ENCODE measurements at places on chromosomes 5 and 9.
A peak's percentile ranks its signal among the peaks of the same experiment; 100 is the strongest.

- DNase-seq, result peak; percentile 85
Observed at GRCh38 chr9:123387686-123388085, 31.7 kb downstream of the CRB2 start.

GRCh38 chr9:125428060-125428901 is 166.7 kb downstream of the GAPVD1 start:
- no peak for DNase-seq

GRCh38 chr5:68648944-68649857 is 433.6 kb downstream of the PIK3R1 start:
- DNase-seq, result no peak

DNA sequence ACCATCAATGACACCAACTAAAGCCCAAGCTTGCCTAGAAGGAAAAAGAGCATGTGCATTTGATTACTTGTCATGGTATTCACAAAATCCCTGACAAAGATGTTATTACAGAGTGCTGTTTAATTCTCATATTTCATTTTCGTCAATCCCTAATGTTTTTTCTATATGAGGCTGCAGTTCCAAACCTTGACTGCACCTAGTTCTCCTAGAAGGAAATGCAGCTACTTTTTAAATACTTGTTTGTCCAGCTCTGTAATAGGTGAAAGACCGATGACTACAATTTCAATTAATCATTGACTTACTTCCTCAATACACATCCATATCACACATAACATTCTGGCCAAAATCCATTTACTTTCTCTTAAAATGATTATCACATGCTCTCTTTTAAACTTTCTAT is 28.1 kb downstream of the CEMIP2 start:
- DNase-seq, result no peak

DNA sequence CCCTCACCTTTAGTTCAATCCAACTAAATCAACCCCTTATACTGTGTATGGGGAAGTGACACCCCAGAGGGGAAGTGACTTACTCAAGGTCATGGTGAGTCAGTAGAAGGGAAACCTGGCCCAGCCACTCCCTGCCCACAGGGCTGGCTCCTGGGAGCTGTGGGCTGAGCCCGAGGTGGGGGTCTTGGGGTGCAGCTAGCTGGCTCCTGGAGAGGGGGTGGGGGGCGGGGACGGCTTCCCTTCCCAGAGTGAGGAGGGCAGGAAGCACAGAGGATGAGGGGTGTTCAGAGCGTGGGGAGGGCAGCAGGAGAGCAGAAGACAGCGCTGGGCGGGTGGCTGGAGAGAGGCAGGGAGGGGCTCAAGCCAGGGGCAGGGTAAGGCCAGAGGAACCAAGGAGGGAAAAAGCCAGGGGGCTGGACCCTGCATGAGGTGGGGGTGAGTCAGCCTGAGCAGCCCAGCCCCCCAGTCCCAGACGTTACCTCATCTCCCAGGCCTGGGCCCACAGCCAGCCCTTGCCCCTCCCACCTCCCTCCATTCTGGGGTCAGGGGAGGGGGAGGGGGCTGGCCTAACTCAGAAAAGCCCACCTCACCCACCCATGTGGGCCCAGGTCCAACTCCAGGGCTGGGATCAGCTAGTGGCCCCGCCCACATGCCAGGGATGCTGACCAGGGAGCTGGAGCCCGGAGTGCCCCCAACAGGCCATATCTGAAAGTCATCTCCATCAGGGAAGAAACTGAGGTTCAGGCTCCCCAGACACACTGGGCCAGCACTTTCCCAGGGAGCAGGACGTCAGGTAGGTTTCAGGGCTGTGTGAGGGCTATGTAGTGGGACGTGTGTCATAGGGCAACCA is 2.8 kb downstream of the PDLIM7 start:
- DNase-seq, result peak; percentile 91

GRCh38 chr5:148853868-148854267 is 27.5 kb downstream of the ADRB2 start:
- DNase-seq, result no peak

GRCh38 chr5:154593071-154593470 is 115.0 kb upstream of the HAND1 start:
- DNase-seq, result no peak

DNA sequence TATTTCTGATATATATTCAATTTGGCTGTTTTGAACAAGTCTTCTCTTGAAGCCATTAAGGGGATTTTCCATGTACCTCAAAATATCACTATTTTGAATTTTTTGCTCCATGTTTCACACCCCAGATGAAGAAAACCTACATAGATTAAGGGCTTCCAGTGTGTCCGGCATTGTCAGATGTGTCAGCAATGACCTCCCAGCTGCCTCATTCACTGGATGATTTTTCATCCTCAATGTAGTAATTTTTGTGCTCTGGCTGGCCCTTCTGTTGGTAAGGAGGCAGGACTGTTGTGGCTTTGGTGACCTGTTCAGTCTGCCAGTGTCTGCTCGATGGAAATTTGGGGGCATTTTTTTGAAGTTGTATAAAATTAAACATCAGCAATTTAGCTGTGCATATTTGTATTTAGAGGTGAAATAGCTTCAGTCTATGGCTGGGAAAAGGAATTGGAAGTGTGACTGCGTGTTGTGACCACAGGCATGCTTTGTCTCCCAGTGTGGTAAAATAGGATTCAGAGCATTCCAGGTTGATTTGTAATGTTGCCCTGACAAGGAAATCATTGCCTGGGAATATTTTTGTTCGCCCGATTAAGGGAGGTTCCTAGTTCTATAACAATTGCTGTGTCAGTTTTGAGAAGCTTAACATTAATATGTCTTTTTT is 312.4 kb downstream of the ARHGEF28 start:
- no peak for DNase-seq

Measured in MV-4-11 (cell line).